ENCODE measurements at places on chromosomes 6 and 20.

- no peak for DNase-seq
Measured at GRCh38 chr20:9923648-9924047, 84.8 kb upstream of the PAK5 start.

DNA sequence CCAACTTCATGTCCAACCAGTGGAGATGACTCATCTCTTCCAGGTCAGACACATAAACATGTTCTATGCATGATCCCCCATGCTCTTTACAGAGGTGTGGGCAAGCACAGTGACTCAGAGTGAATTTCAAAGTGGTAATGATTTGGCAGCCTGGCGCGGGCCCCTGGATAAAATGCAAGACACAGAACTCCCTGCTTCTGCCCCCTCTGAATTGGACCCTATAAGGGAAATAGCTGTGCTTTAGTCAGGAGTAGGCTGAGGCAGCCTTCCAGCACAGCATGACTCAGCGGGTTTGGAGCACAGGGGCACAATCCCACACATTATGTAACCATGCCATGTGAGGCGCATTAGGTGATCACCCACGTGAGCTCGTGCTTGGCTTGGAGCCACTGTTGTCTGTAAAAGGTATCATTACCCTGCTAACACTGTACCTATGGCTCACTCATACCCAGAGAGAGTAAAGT lies 127.4 kb downstream of the C6orf118 start:
- DNase-seq: no peak

DNA sequence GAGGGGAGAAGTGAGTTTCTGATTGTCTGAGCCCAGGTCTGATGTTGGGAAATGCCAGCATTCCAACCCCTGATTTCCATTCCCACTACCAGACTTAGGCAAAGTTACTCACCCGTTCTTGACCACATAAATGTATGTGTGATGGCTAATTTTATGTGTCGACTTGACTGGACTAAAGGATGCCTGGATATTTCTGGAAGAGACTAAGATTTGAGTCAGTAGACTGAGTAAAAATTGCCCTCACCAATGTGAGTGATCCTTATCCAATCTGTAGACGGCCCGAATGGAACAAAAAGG lies 95.8 kb upstream of the TAB2 start:
- no peak for DNase-seq

DNA sequence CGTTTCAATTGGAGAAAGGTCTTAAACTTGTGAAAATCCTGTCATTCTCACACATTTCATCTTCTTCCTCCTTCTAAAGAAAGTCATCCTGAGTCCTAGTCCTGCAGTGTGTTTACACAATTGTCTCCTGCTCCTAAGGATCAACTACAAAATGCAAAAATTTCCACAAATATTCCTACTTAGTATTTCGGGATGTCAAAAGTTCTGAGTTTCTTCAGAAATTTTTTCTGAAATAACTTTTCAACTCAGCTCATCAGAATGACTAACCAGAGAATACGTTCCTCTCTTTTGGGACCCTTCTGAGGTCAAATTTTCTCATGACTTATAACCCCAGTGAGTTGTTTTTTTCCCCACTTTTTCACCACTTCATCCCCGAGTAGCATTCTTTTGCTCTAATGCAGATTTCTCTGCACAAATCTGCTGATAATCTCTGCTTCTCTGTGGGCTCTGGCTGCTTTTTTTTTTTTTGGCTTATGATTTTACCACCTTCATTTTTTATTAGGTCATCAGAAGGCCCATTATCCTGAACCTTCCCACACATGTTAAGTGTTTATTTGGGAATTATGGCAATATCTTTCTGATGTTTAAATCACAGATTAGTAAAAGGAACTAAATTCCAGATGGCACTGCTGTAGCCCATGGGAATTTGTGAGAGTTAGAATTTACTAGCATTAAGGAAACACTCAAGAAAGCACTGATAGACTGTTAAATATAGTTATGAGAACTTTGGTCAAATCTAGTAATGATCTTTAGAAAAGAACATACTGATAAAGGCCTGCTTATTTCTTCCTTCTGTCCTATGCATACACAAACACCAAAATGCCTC lies 41.4 kb downstream of the MAP3K5 start:
- no peak for DNase-seq

- DNase-seq: no peak
Measured at GRCh38 chr20:1827974-1828785, 67.0 kb upstream of the SIRPA start.

DNA sequence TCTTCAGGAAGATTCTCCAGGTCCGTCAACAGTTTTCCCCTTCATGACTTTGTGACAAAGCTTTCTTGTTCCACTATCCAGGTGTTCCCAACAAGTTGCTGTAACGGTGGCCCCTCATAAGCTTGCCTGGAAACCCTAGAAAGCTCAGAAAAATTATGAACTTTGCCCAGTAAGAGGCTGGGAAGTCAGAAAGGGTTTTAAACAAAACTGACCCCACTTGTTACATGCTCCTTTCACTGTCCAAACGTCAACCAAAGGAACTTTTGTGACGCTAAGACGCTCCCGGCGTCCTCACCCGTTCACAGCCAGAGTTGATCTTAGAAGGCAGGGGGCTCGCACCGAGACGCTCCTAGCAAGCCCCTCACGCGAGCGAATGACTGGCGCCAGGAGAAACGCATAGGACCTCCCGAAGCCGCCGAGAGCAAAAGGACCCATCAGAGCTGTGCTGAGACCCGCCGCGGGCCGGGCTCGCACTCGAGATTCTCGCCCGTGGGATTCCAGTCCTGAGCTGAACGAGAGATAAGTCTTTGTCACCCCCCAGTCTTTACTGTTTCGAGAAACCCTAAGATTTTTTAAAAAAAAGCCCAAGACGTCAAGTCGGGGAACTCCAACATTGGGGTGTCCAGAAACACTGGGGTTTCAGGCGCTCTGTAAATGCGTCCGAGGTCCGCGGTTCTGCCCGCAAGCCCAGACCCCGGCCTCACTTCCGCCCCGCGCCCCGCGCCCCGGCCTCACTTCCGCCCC lies 544 bp upstream of the ACAT2 start:
- DNase-seq: no peak

DNA sequence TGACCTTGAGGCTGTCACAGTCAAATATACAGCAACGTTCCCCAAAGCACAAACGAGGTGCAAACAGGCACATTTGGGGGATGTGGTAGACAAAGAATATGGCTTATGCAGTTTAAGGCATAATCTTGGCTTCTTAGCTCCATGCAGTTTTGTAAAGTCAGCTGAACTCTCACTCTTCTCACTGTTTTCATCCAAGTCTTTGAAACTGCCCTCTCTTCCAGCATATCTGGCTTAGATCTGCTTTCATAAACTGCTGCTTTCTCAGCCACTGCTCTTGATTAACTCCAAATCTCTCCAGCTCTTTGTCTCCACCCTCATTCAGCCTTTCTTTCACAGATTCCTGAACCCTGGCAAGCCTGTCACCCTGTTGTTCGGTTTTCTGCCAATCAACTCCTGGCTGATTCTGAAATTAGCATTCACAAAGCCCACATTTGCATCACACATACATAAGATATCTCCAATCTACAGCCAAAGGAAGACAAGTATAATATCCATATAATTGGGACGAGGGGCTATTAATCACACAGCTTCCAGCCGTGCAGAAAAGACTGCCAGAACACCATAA lies 301.1 kb upstream of the RNF217 start:
- no peak for DNase-seq

DNA sequence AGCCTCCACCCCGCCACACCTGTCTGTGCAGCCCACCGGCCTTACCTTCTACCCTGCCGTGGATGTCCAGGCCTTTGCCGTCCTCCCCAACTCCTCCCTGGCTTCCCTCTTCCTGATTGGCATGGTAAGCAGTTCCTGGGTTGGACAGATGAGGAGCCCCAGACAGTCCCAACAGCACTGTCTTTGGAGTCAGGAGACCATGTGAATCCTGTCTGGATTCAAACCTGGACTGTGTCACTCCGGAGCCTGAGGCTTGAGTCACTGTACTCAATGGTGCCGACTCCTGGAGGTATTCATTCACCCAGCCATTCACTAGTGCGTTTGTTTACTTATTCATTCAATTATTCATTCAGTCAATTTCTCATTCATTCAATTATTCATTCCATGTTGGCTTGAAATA lies 20.0 kb upstream of the LBP start:
- no peak for DNase-seq

DNA sequence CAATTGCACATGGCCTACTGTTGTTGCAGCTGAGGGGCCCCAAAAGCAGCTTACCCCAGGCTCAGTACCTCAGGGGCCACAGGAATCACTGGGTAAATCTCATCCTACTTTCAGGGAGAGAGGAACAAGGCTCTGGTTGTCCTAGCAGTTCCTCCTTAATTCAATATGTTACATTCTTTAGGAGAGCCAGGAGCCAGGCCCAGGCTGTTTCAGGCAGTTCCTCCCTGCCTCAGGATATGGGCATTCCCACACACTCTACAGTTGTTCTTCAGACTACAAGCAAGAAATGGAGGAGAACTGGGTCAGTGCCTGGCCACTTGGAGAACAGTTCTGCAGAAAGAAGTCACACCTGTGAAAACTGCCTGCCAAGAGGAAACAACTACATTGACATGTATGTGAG lies 9.6 kb upstream of the BTN3A2 start:
- no peak for DNase-seq

- DNase-seq: peak; percentile 25
Measured at GRCh38 chr6:160733050-160733646, 31.1 kb downstream of the PLG start.

DNA sequence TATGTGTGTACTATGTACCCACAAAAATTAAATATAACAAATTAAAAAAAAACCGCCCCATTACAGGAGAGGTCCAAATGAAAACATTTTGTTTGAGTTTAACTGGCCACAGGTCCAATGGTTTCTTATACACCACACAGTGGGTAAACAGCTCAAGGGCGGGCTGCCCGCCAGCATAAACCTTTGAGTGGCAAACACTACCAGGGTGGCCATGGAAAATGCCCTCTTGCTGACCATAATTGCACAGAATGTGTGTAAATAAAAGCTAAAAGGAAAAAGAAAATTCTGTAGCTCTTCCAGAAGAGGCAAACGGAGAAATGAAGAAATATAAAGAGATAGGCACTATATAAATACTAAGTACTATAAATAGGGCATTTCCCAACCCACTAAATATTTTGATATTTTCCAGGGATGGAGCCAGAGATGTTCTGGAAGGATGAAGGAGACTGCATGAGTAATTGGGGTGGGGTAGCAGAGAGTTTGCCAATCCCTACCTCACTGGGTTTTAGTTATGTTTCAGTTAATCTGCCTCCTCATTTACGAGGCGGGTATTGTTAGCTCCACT lies 1.1 kb upstream of the CDC5L start:
- DNase-seq: no peak

GRCh38 chr20:2234598-2235191 lies 61.1 kb upstream of the TGM3 start:
- no peak for DNase-seq

DNA sequence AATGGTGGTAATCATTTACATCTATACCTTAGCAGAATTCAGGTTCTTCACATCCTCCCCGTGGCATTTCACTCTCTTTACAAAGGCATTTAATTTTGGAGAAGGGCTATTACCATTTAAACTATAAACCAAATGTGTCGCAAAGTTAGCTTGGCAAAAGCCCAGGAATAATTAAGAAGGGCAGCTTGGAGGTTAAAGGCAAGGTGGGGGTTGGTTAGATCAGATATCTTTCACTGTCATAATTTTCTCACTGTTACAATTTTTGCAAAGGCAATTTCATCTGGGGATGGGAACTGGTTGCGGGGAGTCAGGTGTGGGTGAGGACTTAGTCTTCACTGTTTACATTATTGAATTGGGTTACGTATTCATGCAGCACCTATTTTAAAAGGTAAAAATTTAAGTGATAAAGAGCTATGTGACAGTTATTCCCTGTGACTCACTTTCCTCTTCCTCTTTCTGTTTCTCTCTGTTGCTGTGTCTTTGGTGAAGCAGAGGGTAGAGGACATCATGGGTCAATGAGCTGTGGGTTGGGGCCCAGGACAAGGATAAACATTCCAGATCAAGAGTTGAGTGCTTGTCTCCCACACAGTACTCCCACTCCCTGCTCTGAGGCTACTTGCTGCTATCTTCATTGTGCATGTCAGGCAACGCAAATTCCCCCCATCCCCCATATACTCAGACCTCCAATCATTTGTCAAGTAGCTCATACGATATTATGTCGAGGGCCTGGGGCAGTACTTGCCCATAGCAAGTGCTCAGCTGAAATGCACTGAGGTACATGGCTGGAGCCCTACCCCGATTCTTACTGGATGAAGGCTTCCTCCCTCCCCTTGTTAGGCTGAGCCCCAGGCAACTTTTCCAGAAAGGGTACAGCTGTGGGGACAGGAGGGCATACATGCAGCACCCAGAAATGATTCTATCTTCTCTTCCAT lies 223.1 kb upstream of the MYLIP start:
- DNase-seq: no peak

DNA sequence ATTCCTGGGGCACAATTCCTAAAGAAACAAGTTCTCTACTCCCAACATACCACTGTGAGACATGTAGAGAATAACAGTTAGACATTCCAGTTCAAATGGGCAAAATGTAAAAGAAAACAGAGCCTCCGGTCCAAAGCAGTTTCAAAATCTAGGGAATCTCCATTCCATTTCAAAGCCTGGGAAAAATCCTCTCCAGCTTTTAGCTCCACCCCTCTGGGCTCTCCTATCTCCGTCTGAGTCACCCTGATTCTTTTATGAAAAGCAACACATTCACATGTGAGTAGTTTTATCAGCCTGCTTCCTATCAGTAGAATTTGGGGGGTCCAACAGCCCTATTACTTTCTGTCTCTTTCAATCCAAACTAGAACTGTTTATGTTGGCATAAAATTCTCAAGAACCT lies 3.7 kb downstream of the CSNK2A1 start:
- DNase-seq: no peak

GRCh38 chr6:138429761-138430160 lies 25.7 kb downstream of the HEBP2 start:
- DNase-seq: no peak

DNA sequence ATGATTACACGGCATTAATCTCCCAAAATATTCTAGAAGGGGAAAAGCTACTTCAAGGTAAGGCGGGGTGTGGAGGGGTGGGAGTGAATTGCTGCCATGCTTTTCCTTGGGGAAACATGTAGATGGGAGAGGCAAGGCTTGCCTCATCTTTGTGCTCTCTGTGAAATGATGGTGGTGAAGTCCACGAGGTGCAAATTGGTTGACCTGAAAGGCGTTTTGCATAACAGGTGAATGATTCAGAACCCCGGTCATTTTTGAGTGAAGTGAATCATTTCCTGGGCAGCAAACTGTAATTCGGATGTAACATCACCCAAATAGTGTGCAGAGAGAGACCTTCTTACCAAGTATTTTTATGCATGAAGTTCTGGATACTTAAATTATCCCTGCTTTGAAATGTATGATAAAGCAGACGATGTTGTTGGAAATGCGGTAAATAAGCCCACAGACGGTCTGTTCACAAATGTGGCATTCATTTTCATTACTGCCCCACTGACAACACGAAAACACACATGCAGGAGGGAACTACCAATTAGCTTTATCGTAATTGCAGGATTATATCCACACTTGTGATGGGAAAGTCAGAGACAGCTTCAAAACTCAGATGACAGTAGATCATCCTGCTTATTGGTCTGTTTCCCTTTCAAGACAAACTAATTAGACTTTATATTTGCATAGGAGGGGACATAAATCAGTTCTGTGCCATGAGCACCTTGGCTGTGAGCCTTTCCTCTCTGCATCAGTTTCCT lies 3.0 kb downstream of the CDH4 start:
- no peak for DNase-seq

GRCh38 chr6:129497481-129498441 lies 212.2 kb downstream of the ARHGAP18 start:
- no peak for DNase-seq

GRCh38 chr6:56314683-56315523 lies 67.5 kb upstream of the COL21A1 start:
- DNase-seq: peak; percentile 17

Data from Jurkat, Clone E6-1 (cell line).